Neural progenitor cell (in vitro differentiated cells): ENCODE measurements at places on chromosomes 16 and 17.
A peak's percentile ranks its signal among the peaks of the same experiment; 100 is the strongest.

- DNase-seq: no peak
These were observed 4.3 kb upstream of the ZNF750 start for GRCh38 chr17:82843904-82844680.

GRCh38 chr16:22333457-22333994, 36.3 kb downstream of the POLR3E start:
- DNase-seq: no peak

DNA sequence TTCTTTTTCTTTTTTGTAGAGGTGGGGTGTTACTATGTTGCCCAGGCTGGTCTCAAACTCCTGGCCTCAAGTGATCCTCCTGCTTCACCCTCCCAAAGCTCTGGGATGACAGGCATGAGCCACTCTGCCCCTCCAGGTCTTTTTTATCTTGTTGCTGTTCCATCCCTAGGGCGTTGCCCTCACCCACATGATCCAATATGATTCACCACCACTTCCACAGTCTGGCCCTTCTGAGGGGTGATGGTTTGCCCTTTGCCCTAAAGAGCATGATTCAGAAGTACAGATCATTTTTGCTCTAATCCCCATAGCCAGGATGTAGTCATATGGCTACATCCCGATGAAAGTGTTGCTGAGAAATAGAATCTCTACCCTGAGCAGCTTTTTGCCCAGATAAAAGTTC, 18.8 kb downstream of the STX4 start:
- DNase-seq: no peak

DNA sequence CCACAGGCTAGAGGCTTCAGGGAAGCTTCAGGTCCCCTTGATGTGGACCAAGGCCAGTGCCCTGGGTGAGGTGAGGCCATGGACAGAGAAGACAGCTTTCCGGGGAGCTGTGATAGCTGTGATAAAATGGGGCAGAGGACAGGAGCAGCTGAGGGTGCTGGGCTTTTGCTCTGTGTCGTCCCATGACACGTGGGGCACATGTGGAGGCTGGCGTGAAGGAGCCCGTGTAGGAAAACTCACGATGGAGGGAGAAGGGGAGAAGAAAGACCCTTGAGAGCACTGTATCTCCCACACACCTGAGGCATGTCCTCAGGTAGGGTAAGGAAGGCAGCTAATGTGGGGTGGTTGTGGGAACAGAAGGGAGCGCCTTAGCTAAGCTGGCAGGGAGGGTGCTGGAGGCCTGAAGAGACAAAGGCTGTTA, 21.3 kb downstream of the B9D1 start:
- DNase-seq: no peak

- DNase-seq: no peak
These were observed 3.3 kb downstream of the ALOX12B start for GRCh38 chr17:8084250-8084649.

- DNase-seq: no peak
These were observed 346.6 kb upstream of the TNRC6C start for GRCh38 chr17:77611791-77612502.

DNA sequence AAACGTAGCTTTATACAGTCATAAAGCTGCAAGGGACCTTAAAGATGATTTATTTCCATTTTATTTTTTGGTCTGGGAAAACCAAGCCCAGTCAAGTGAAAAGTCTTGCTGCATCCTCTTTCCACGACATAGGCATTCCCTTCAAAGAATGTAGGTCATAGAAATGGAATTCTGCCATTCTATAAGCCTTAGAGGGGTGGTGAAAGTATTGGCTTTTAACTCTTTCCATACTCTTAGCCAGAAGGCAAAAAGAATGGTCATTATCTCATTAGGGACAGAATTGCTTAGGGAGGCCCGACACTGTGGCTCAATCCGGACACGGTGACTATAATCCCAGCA, 7.9 kb upstream of the MSL1 start:
- no peak for DNase-seq

DNA sequence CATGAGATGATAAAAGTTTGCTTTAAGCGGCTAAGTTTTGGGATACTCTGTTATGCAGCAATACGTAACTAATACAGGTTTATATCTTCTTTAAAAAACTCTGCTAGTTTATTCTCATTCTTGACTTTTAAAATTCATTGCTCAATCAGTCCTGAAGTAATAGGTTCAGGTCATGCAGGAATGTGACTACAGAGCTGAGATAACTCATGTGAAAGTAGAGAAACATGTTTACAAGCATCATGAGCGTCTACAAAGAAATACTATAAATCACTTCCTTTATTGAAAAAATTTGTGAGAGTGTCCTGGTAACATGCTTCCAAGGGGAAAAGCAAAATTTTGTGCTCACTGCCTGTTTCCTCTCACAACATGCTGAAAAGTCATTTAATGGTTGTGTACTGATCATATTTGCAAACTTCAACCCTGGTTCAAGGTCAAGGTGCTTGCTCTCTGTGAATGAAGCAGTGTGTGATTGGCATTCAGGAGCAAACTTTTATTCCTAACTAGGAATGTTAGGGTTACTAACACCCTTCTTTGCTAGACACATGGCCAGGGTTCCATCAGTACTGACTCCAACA, 12.5 kb upstream of the TMIGD1 start:
- no peak for DNase-seq

GRCh38 chr17:69434164-69434579, 19.7 kb downstream of the MAP2K6 start:
- DNase-seq: no peak

DNA sequence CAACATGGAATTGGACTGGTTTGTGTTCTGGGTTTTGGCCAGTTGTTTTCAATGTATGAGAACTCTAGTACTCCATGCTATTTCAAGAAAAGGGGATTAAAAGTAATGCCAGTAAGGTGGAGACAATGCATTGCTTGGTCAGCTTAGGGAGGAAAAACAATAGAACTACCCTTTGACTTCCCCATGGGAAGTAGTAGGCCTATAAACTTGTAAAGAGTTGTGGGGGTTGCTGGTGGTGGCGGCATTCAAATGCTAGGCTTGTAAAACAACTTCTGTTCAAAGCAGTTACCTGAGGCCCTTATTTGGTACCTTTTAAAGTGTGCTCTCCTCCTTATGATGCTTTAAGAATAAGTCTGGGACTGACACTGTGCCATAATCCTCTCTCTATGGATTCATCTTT, 9.4 kb downstream of the MAP3K3 start:
- DNase-seq: peak; percentile 47

DNA sequence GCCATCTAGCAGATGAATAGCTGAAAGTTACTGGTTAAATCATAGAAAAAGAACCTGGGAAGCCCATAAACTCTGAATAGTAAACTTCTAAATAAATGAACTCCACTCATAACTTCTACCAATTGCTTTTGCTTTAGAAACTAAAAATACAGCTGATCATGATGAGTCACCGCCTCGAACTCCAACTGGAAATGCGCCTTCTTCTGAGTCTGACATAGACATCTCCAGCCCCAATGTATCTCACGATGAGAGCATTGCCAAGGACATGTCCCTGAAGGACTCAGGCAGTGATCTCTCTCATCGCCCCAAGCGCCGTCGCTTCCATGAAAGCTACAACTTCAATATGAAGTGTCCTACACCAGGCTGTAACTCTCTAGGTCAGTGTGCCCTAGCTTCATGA, 9.7 kb downstream of the KAT7 start:
- no peak for DNase-seq

DNA sequence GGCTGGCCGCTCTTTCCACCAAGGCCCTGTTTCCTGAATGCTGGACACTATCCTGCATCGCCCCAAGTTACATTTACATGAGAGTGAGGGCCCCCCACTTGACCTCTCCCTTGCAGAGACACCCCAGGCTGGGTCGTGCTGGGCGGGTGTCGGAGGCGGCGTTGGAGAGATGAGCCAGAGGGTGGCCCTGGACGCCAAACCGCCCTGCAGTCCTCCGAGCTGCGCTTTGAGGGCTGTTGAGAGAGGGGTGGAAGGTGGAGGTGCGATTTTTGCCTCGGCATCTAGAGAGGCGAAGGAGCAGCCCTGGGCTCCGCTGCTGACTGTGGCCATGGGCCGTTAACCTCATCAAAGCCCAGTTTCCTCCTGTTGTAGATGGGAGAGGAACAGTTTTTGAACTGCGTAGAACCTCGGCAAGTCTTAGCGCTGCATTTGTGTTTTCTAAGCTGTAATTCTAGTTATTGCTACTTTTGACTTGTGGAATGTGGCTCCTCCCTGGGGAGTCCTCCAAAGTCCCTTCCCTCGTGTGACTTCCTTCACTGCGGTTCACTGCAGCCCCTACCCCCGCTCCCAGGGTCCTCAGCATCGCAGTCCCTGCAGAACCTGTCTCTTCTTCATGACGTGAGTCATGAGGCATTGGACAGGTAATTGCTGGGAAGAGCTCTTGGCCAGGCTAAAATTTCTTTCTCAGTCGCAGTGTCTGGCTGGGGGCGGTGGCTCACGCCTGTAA, 986 bp upstream of the ELOB start:
- peak; percentile 40 for DNase-seq

DNA sequence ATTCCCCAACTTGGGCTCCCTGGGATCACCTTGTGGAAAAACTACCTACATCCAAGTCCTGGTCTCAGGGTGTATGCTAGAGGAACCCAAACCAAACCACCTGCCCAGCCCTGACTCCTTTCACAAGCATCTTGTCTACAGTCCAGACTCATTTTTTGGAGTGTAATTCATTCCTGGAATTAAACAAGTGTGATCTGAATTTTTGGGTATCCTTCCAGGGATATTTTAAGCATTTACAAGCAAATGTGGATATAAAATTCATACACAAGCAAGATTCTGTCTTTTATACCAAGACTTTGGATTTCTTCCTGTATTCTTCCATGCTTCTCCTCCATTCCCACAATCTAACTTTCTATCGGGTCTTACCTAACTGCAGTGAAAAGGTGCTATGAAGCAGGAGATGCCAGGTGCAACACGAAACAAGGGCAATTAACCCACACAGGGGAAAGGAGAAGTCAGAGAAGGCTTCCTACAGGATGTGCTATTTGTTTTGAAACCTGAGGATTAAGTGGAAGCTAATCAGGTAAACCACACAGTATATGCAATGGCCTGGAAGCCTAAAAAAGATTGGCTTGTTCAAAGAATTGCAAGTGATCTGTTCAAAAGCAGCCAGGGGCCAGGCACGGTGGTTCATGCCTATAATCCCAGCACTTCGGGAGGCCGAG, 417.2 kb upstream of the C16orf82 start:
- no peak for DNase-seq

DNA sequence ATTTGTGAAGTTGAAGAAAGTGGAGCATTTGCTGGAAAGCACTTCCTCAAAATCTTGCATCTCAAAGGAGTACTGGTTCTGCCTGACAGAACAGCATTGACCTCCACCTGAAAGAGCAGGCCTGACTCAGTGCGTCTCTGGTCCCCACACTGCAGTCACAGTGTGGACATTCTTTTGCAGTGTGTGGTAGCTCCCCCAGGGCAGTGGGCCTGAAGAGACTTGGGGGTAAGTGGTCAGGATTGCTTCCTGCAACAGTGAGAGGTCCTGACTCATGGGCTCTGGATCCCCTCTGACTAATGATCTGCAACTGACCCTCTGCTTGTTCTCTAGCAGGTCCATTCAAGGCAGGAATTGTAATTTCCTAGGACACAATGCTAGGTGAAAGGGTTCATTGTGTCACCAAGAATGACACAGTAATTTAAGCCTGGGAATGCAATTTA, 204.9 kb upstream of the KCNJ16 start:
- peak; percentile 34 for DNase-seq

GRCh38 chr16:10806698-10807097, 11.9 kb downstream of the TVP23A start:
- DNase-seq: no peak
